ENCODE measurements at places on chromosomes 13 and 19.
A peak's percentile ranks its signal among the peaks of the same experiment; 100 is the strongest.

- DNase-seq = peak; percentile 99
Observed at GRCh38 chr19:2041683-2042484, 9.2 kb downstream of the MKNK2 start.

DNA sequence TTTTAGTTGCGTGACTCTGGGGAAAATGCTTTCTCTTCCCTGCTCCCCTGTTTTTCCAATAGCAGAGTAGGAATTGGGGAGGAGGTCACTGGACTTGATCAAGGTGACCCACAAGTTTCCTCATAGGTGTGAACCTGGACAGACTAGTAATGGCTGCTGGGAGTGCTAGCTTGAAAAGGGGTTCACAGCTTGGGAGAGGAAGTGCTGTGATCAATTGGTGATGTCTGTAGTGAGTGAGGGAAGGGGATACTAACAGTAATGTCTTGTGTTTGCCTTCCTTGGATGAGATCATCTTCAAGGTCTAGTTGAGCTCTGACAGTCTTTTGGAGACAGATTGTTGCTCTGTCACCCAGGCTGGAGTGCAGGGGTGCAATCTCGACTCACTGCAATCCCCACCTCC is 1.7 kb downstream of the BCL2L12 start:
- DNase-seq = no peak

- DNase-seq = peak; percentile 77
Observed at GRCh38 chr19:1445185-1445931, 4.6 kb upstream of the APC2 start.

DNA sequence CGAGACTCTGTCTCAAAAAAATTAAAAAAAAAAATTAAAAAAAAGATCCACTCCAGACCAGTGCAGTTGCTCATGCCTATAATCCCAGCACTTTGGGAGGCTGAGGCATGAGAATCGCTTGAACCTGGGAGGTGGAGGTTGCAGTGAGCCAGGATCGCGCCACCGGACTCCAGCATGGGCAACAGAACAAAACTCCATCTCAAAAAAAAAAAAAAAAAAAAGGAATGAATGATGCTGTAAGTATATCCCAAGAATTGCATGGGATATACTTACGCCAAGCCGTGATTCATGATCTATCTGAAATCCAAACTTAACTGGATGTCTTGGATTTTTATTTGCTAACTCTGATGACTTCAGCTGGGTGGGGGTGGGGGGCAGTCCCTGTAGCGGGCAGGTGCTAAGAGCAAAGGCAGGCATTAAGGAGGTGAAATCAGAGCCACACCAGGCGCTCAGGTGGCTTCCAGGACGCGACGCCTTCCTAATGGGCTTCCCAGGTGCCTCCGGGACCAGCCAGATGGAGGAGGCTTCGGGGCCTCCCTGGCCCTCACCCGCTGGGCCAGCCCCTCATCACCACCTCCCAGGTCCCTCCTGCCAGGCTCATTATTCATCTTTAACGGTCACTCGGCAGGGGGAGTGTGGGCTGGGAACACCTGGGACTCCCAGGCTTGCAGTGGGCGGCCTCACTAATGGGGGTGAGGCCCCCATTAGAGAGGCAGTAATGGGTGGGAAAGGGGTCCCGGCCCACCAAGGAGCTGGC is 11.4 kb upstream of the FUT5 start:
- no peak for DNase-seq

DNA sequence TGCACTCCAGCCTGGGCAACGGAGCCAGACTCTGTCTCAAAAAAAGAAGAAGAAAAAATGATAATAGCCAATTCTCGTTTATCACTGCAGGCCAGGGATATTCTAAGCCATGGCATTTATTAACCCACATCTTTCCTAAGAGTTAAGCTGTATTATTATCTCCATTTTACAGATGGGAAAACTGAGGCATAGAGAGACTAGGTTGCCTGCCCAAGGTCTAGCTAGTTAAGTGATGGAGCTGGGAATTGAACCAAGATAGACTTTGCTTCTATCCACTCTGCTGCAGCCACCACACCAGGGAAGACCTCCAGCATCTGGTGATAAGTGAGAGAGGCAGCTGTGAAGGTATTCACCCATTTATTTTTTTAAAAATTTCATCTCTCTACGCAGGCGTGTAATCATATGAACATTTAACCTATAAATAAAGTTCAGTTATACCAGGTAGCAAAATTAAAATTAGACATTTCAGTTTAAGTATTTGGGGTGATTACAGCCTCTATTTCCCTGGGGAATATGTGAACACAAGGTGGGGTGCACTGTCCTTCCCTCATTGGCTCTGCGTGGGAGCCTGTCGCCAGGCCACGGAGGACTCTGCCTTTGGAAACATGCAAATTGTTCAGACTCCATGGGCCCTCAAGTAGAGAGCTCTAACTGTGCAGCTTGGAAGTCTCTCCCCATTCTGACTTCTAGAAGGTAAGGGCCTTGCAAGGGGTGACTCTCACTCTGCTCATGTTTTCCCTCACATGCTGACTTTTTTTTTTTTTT is 157.8 kb downstream of the SIPA1L3 start:
- DNase-seq = no peak

DNA sequence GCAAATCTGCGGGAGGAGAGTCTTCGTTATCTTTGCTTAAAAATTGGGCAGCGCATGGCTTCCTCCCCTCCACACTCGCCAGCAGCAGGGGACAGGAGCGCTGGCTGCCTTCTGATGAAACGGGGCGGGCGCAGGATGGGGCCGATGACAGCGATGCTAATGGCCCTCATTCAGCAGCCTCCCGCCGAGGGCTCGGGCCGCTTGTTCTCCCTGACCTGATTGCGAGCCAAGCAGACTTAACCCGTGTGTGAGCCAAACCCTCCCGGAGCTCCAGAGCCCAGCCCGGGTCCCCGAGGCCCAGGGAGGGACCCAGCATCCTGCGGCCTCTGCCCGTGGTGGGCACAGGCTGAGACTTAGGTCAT is 90.3 kb downstream of the KDM4B start:
- DNase-seq = no peak

DNA sequence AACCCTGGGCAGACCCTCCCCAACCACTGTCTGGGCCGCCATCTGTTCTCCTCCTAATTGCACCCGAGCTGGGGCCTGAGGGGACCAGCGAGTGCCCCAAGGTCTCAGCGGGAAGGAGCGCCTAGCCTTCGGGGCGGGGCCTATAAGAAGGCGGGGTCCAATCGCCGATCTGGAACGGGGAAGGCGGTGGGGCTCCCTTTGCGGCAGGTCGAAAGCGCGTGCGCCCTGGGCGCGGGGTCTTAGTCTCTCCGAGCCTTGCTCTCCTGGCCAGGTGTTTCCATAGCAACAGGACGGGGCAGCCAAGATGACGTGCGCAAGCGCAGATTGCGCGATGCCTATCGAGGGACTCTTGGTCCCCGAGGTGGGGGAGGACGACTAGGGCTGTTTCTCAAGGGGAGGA is 2.8 kb downstream of the MAST1 start:
- no peak for DNase-seq

GRCh38 chr13:49354719-49355118 is 89.1 kb downstream of the CAB39L start:
- DNase-seq = no peak

DNA sequence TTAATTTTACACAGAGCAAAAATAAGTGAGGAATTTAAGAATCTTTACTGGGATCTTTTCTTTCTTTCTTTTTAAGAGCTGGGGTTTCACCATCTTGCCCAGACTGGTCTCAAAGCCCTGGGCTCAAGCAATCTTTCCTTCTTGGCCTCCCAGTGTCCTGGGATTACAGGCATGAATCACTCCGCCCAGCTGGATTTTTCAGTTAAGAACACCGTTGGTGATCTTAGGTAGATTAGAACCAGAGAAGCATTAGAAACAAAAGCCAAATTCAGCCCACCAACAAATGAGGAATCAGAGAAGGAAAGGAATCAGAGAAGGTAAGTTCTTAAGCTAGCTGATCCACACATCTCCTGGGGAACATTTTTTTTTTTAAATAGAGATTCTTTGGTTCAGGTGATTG is 34.2 kb downstream of the EPSTI1 start:
- DNase-seq = no peak

DNA sequence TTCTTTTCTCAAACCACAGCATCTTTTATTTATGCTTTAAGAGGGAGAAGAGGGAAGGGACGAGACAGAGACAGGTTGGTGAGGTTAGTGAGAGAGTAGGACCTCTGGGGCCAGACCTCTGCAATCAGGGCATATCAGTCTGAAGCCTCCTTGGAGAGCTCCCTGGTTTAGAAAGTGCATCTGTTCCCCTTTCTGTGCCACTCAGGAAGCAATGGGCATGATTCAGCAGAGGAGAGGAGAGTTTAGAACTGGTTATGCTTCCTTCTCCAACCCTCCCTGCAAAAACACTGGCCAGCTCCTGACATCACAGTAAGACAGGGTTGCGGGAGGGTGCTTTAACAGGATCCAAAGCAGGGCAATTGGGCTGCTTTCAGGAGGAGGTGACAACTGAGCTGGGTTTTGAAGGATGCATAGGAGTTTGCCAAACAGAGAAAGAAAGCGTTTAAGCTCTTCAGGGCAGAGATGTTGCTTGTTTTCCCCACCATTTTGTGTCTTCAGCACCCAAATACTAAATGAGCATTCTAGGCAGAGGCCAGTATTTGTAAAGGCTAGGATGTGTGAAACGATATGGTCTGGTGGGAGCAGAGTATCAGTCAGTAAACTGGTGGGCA is 33.1 kb downstream of the CERS4 start:
- no peak for DNase-seq

DNA sequence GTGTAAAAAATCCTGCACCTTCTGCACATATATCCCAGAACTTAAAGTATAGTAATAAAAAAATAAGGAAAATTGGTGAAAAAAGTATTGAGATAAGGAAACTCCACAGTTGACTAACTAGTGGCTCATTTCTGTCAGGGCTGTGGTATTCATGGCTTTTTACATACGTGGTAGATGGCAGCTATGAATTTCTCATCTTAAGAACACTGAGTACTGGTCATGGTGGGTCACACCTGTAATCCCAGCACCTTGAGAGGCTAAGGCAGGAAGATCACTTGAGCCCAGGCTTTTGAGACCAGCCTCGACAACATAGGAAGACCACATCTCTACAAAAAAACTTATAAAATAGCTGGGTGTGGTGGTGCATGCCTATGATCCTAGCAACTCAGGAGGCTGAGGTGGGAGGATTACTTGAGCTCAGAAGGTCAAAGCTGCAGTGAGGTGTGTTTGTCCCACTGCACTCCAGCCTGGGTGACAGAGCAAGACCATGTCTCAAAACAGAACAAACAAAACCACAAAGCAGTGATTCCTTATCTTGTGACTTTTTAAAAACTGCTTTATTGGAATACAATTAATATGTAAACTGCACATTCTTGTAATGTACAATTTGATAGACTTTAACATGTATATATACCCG is 16.8 kb downstream of the SLAIN1 start:
- DNase-seq = no peak

GRCh38 chr13:28344163-28344562 is 150.8 kb downstream of the FLT1 start:
- no peak for DNase-seq

GRCh38 chr19:55096061-55096701 is 20.5 kb downstream of the EPS8L1 start:
- DNase-seq = no peak

DNA sequence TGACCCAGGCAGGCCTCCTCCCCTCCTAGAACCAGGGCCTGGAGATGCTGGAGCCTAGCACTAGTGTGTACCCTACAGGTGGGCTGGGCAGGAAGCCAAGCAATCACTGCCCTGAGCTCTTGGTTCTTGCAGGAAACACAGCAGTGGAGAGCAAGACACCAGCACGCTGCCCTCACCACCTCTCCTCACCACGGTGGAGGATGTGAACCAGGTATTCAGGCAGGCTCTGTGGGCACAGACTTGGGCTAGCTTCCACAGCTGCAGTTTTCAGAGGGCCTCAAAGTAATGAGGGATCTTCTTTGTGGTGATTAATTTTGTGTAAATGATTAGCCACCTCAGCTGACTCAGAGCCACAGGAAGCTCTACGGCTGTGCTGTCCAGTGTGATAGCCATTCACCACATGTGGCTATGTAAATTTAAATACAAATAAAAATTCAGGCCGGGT is 13.6 kb upstream of the GPI start:
- no peak for DNase-seq

- peak; percentile 19 for DNase-seq
Observed at GRCh38 chr19:18173054-18173571, 500 bp upstream of the IFI30 start.

All from CD4-positive, alpha-beta T cell treated with Interleukin-2 at 100 ng/mL for 4 hours (primary cell).